ENCODE measurements at places on chromosomes 2 and 18.

DNA sequence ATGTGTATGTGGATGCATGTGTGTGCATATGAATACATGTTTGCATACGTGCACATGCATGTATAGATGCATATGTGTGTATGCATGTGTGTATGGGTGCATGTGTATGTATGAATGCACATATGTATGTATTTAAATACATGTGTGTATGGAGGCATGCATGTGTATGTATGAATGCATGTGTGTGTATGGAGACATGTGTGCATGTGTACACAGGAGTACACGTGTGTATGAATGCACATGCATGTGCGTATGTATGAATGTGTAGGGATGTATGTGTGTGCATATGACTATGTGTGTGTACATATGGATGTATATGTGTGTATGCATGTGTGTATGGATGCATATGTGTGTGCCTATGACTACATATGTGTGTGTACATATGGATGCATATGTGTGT lies 51.9 kb downstream of the DCDC2C start:
- no peak for DNase-seq

- no peak for DNase-seq
These were observed 21.1 kb downstream of the TBC1D8 start for GRCh38 chr2:101130081-101130480.

DNA sequence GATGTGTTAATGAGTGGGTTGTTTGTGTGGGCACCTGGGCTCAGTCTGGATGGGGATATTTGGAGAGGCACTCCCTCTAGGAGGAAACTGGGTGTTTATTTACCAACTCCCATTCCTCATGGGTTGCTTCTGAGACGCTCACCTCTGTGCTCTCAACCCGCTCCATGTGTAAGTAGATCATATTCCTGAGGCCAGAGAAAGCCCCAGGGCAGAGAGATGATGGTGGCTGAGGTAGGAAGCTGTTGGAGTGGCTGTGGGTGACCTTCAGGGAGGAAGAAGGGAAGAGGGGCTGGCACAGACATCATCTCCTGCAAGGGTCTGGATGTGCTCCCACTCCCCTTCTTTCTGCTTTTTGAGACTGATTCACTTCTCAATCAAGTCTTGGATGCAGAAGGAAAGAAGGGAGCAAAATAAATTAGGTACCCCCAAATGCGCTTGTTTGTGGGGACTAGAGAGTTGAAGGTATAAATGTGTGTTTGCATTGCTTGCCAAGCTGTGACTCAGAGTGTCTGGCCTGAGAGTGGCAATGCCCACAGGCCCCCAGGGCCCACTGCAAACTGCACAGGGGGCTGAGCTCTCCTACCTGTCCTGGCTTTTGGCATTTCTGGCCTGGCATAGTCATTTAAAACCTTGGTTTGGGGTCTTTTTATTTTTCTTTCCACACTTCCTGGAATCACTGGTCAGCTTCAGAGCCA lies 57.2 kb upstream of the TNP1 start:
- DNase-seq = no peak

DNA sequence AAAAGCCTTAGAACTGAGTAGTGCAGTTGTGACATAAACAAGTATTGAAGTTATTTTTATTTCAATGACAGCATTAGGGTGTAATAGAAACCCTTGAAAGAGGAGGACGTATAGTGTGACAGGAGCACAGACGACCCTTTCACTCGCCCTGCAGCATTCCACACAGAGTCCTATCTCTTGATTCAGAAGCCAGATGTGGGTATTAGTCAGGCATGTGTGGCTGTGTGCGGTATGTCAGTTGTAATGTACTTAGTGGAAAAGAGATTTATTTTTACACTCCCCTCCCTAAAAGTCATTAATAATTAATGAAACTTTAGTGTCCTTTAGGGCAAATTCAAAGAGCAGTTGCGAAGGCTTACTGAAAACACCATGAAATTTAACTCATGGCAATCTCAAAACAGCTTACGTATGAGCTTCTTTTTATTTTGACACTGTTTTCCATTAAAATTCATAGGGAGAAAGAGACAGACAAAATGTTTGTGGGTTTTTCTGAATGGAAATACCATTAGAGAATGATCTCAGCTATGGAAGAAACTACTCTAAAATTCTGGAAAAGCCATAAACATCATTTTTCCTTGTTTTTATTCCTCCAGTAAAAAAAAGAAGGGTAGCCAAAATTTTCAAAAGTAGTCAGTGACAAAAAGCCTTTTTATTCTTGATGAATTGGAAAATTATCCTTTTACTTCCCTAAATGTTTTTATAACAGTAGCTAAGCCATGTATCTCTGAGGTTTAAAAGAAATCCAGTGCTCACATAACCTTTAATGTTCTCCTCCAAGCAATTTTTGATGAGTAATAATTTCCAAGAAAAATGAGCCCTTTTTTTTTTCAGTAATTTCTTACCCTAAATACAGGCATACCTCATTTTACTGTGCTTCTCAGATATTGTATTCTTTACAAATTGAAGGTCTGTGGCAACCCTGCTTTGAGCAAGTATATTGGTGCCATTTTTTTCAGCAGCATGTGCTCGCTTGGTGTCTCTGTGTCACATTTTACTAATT lies 84.0 kb upstream of the DSEL start:
- no peak for DNase-seq

GRCh38 chr18:61582202-61582710 lies 249.0 kb downstream of the CDH20 start:
- DNase-seq = no peak

GRCh38 chr2:239197146-239197545 lies 203.7 kb downstream of the HDAC4 start:
- no peak for DNase-seq

DNA sequence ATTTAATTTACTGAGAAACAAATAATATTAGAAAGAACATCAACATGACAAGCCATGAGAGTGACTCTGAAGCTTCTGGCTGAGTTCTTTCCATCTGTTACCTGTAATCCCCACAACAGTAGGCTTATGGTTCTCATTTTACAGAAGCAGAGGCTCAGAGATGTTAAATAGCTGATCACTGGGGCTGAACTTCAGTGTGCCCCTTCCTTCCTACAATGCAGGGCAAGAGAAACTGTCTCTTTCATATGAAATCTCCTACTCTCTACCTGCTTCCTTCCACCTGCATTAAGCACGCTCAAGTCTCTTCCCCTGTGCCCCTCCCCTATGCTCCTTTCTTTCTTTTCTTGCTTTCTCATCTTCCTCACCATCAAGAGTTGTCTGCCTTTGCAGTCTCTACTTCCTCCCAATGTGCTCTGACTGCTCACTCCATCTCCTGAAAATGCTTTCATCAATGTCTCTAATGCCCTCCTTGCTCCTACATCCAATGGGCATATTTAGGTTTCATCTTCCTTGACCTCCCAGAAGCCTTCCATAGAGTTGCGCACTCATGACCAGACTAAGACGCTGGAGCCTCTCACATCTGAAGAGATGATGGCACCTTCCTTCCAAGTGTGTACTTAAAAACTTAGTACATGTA lies 23.7 kb downstream of the APOB start:
- no peak for DNase-seq

- no peak for DNase-seq
These were observed 708.5 kb upstream of the SLC8A1 start for GRCh38 chr2:41160439-41160838.

DNA sequence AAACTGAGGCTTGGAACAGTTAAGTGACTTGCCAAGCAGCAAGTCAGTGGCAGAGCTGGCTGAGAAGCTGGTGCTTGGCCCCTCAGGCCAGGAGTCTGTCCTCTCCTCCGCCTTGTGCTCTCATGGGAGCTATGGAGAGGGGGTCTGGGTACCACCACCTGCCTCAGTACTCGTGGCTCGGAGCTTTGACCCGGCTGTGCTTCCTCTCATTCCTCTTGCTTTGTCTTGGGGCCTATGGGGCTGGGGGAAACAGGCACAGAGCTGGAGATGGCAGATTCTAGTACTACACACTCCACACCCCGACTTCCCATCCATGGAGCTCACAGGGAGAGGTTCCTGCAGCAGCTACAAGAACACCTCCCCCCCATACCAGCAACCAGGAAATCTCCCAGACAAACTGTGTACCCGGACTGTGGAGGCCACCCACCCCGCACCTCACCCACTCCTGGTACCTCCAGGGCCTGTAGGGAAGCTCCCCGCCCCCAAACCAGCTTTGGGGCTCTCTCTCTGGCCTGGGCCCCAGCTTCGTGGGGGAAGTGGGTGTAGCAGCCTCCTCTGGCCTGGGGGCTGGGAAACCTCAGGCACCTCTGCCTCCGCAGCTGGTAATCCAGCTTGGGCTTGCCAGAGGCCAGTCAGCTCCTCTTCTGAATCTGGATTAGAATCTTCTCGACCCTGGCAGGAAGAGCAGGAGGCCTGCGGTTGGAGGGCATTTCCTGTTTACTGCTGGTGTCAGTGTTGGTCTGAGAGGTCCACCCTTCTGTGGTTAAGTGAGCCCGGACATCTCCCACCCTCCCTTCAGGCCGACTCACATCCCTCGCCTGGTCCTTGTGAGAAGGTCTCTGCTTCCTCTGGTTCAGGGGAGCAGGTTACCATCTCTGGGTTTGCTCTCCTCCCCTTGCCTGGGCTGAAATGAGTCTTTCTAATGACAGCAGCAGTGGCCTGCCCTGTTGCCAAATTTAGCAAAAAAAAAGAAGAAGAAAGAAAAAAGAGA lies 22.3 kb upstream of the RHOB start:
- DNase-seq = no peak

GRCh38 chr2:56473524-56473923 lies 289.7 kb downstream of the CCDC85A start:
- DNase-seq = no peak

DNA sequence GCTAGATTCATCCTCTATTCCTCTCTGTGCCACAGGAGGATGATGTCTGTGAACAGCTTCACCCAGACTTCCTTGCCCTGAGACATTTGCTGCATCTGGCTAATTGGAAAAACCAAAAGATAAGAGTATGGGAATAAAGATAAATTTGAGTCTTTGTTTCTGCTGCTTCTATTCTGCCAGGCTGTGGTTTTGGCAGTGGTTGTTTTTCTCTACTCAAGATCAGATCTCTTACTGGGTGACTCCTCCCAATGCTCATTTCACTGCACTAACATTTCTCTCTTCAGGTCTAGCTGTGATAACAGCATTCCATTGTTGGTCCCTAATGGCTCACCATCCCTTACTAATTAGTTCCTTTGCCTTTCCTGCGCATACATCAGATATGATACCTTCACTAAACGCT lies 89.5 kb downstream of the CALCRL start:
- no peak for DNase-seq

DNA sequence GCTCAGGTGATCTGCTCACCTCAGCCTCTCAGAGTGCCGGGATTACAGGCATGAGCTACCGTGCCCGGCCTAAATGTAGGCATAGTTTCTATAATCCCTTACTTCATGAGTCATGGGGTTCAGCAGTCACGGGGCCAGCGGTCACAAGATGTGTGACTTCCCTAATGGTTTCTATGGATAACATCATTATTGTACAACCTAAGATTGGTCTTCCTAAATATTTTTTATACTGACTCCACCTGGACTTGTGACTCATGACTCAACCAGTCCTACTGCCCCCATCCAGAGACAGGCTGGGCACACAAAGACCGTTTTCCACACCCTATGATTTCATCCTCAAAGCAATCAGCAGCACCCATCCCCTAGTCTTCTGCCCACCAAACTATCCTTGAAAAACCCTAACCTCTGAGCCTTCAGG lies 15.9 kb downstream of the FAM210A start:
- no peak for DNase-seq

DNA sequence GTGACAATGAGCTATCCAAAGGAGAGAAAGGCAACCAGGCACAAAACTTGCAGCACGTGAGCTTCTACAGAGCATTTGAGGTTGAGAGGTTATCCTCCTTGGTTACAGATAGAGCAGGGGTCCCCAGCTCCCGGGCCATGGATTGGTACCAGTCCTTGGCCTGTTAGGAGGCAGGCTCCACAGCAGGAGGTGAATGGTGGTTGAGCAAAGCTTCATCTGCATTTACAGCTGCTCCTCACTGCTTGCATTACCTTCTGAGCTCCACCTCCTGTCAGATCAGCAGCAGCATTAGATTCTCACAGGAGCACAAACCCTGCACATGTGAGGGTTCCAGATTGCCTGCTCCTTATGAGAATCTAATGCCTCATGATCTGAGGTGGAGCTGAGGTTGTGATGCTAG lies 57.8 kb upstream of the ST8SIA3 start:
- DNase-seq = no peak

GRCh38 chr18:77254711-77255405 lies 5.2 kb downstream of the GALR1 start:
- no peak for DNase-seq

GRCh38 chr2:180021850-180022249 lies 14.8 kb upstream of the CWC22 start:
- no peak for DNase-seq

Measured in stimulated activated CD8-positive, alpha-beta memory T cell treated with anti-CD3 and anti-CD28 coated beads, Interleukin-15, amount 100 ng/mL, for 24 hours (primary cell).